Upper lobe of right lung (tissue), 1 donor: ENCODE measurements at places on chromosomes 2 and 18.

- DNase-seq: no peak
Measured at GRCh38 chr18:49008716-49009115, 58.0 kb upstream of the SMAD7 start.

GRCh38 chr2:133489146-133489545 is 79.1 kb downstream of the NCKAP5 start:
- DNase-seq: no peak

- DNase-seq: no peak
Measured at GRCh38 chr2:85945586-85945985, 56.8 kb upstream of the ST3GAL5 start.

- no peak for DNase-seq
Measured at GRCh38 chr2:7670905-7671641, 753.9 kb downstream of the RNF144A start.

DNA sequence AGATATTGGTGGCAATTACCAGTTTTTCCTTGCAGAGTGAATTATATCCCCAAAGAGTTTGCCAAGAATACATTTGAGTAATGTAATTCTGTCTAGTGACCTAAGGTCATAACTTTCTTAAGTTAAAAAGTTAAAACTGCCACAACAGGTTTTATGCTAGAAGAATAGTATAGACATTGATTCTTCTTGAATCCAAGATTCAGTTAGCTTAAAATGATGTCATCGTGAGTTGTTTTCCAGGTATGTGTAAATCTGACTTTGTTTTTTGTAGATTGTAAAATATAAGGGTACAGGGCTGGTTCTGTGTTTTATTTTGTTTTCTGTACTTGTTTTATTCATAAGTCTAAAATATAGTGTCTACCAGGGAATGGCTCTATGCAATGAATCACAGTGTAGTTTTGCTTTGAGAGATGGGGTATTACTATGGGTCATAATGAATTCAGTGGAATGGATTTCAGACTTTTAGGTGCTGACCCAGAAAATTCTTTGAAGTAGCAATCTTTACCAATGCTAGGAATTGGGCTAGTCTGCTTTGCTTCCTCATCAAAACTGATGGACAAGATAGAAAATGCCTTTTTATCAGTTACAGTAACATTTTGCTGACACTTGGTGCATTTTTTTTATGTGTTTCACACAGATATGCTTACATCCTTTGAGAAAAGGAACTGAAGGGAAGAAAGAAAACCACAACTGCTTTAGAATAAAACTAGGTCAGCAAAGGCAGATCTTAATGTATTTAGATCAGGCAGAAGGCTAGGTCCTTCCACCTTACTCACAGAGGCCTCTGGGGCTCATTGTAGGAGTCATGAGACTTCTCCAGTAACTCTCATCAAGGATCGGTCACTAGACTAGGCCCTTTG is 20.8 kb upstream of the MGAT5 start:
- DNase-seq: no peak

GRCh38 chr2:235690809-235691450 is 197.1 kb downstream of the AGAP1 start:
- DNase-seq: no peak

DNA sequence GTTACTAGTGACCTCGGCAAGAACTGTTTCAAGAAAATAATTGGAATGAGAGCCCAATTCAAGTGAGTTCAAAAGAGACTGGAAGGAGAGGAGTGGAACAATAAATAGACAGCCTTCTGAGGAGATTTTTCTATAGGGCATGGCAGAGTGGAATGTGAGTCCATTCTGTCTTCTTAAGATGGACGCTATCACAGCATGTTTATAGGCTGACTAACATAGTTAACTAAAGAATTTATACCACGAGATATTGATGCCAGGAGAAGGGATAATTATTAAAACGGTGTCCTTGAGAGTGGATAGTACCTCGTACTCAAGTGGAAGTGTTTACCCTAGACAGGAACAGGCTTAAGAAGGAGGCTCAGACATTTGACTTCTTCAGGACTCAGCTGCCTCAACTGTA is 143.5 kb upstream of the RBBP8 start:
- DNase-seq: no peak

- DNase-seq: no peak
Measured at GRCh38 chr2:105114551-105114950, 76.7 kb downstream of the MRPS9 start.

DNA sequence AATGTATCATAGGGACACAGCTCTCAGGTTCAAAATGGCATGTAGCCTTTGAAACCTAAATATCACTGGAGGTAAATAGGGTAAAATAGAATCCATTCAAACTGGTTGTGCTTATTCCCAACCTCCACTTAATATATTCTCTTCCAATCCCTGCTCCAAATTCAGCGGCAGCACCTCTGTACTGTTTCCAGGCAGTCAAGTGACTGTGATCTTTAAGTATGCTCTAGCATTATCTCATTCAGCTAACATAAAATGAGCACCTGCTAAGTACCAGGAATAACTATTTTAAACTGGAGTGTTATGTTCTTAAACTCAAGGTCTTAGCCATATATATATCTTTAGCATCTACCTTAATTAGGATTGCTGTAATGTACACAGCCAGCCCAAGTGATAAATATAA is 269.2 kb upstream of the SESTD1 start:
- no peak for DNase-seq

DNA sequence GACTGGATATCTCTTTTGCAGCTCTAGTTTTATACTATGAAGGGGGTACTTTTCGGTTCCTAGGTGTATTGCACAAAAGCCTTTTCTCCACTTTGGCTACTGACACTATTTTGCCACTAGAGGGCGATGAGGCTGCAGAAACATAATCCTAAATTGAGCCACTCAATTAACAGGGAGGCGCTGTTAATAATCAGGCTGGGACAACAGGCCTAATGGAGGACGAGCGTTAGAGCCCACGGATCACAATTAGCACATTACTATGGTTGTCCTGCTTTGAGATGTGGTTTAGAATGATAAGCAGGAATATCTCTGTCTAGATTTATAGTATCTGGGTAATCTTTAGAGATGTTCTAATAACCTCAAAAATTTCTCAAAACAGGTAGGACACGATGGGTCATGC is 62.2 kb upstream of the PMAIP1 start:
- DNase-seq: no peak

- no peak for DNase-seq
Measured at GRCh38 chr18:6021306-6022073, 126.2 kb upstream of the TMEM200C start.

DNA sequence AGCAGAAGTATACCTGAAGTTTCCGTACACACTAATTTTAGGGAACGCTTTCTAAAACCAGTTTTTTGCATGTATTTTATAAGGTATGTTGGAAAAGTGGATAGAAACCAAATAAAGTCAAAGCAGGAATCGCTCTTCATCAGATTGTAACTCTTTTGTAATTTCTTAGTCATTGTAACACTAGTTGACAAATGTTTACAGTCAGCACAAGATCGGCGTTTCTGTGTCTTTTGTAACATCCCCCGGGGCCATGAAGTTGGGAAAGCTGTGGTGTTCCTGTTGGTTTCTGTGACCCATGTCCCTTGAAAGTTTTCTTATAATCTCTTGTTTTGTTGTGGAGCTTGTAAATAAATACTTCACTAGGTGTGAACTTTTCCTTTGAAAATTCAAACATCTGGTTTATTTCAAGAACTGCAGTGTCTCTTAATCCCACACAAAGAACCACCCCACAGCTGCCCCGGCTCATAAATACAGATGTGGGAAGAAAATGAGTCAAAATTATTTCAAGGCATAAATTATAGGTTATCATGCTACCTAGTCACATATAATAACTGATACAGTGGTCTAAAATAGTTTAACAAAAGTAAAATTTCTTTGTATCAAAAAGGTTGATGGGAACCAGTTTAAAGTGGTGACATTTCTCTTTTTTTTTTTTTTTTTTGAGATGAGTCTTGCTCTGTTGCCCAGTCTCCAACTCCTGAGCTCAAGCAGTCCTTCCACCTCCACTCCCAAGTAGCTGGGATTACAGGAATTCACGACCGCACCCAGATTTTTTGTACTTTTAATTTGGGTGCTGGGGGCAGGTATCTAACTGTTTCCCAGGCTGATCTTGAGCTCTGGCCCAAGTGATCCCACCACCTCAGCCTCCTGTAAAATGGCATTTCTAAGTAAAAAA is 751 bp upstream of the NMI start:
- no peak for DNase-seq
